Activated naive CD4-positive, alpha-beta T cell treated with Interleukin-2 at 50 U/mL for 16 hours (primary cell): ENCODE measurements at places on chromosomes 4 and X.

- no peak for DNase-seq
These were observed 292.8 kb upstream of the BOD1L1 start for GRCh38 chr4:13920111-13920875.

- no peak for DNase-seq
These were observed 5.3 kb downstream of the NAT8L start for GRCh38 chr4:2064276-2064991.

DNA sequence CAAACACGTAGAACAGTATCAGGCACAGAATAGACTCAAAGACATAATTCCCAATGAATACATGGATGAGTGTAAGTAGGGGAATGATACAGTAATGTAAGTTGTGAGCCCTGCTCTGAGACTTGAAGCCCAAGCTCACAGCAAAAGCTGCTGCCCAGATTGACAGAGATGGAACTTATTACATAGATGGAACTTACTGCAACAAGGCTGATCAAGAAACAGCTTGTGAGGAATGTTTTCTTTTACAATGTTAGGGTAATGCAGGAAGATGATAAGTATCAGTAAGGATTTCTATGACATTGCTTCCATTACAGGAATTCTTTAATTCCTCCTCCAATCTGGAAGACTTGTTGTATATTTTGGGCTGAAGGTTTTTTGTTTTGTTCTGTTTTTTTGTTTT, 278.4 kb downstream of the IL15 start:
- no peak for DNase-seq

DNA sequence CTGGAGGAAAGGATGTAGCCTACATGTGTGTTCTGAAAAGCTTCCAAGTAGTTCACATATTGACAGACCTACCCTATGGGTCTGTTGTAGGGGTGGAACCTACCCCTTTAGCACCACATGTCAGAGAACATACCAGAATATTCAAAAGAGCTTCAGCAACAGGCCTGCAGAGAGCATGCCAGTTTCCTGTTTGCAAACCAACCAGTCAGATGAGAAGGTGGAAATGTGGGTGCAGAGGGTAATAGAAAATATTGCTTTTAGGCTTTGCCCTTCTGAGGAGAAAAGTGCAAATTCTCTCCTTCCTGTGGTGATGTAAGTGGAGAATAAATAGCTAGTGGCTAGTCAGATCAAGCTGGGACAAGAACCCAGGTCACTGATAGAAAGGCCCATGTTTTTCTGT, 16.4 kb downstream of the INTS6L start:
- DNase-seq = no peak

DNA sequence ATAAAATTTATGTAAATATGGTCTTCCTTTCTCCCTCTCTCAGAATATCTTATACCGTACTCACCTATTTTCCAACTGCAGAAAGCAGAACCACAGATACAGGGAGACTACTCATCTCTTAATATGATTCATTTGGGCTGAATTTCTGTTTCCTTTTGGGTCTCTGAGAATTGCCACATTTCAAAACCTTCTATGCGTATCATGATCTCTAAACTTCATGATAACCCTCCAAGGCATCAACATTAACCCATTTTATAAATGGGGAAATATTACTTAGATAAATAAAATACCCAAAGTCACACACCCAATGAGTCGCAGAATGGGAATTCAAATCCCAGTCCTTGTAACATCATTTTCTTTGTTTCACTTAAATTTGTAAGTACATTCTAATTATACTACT, 16.6 kb upstream of the PRDM8 start:
- no peak for DNase-seq

DNA sequence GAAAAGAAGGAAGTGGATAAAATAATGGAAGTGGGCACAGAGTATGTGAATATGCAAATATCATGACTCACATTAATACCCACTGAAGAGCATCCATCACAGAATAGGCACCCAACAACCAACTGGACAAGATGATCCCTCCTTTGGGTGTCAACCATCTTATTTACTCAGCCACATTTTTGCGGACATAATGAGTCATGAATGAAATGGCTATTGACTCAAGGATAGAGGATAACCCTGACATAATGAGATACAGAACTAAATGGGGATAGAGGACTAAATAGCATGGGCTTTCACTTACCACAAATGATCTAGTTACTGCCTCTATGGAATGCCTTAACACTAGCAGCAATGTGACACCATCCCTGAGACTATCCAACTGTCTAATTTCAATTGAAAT, 224.7 kb downstream of the ANTXR2 start:
- DNase-seq = no peak

DNA sequence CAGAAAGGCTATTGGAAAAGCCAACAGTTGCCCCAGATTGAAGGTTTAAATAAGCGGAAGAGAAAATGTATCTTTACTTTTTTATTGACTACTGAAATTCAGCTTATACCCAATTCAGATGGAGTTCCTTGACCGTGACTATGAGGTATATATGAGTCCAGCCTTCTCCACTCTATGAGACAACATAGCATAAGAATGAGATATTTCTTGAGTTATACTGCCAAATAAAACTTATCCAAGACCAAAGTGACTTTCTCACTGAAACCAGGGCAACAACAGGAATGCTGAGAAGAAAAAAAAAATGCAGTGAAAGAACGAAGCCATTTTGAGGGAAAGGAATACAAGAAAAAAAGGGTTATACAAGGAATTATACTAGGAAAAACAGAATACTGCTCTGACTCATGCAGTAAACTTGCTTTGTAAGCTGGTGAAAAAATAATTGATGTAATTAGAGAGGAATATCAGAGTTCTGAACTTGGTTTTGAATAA, 16.3 kb upstream of the PDK3 start:
- no peak for DNase-seq

GRCh38 chr4:137390707-137391106, 141.6 kb downstream of the PCDH18 start:
- DNase-seq = no peak

DNA sequence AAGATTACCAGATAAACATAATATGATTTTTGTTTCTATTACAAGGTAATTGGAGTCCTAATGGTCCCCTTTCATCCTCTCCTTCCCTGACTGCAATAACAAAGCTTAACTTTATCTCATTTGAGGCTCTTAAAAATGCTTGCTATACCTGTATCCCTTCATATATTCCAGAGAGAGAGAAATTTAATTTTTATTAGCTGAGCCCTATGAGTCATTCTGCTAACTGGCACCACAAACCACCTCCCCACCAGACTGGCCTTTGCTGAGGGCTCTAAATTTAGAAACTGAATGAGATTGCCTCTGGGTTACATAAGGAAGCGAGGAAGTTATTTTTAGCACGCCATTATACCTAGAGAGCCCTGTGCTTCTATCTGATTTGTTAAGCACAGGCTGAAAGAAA, 27.4 kb downstream of the CBLL2 start:
- no peak for DNase-seq

DNA sequence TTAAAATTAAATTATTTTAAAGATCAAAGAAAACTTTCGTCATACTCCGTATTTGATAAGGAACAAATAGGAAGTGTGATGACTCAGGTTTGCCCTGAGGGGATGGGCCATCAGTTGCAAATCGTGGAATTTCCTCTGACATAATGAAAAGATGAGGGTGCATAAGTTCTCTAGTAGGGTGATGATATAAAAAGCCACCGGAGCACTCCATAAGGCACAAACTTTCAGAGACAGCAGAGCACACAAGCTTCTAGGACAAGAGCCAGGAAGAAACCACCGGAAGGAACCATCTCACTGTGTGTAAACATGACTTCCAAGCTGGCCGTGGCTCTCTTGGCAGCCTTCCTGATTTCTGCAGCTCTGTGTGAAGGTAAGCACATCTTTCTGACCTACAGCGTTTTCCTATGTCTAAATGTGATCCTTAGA, at the start of gene CXCL8:
Gene CXCL8, plus strand, starts transcription at position 217 of the 426 bp plus-strand sequence. Its CDS starts 90 bp downstream, at position 307.
- no peak for DNase-seq

DNA sequence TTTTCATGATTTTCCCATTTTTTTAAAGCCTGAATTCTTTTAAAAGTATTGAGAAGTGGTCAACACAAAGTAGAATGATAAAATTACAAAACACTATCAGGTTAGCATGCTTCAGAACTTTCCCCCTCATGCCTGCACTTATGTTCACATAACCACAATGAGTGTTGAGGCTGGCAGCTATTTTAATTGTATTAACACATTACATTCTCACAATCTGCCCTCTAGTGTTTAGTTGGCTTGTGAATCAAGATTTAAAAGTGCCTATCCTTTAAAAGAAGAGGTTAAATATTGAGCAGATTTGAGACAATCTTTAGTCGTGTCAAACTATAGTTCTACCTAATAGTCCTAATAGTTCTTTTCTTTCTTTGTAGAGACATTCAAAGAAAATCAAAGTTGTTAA, 93.6 kb upstream of the NAP1L5 start:
- DNase-seq = no peak

DNA sequence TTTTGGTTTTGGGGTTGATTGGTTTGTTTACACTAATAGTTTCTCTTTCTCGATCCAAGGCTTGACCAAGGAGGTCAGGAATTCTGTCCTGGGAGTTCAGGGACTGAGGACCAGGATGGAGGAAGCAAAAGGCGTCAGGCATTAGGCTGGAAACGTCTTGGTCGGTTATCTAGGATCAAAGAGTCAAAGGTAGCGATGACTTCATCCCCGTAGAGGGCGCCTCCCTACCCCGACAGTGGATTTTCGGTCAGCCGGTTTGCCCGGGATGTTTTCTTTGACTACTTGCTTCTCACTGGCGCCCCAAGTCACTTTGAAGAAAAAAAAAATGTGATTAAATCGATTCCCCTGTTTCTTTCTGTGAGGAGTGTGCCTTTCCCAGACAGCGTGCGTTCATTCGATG, 980 bp upstream of the FHDC1 start:
- no peak for DNase-seq

GRCh38 chr4:90537491-90537890, 410.3 kb downstream of the CCSER1 start:
- DNase-seq = no peak

GRCh38 chr4:1928356-1929239, 57.4 kb downstream of the NSD2 start:
- DNase-seq = no peak

- DNase-seq = no peak
These were observed 57.6 kb downstream of the N4BP2 start for GRCh38 chr4:40114206-40114605.

DNA sequence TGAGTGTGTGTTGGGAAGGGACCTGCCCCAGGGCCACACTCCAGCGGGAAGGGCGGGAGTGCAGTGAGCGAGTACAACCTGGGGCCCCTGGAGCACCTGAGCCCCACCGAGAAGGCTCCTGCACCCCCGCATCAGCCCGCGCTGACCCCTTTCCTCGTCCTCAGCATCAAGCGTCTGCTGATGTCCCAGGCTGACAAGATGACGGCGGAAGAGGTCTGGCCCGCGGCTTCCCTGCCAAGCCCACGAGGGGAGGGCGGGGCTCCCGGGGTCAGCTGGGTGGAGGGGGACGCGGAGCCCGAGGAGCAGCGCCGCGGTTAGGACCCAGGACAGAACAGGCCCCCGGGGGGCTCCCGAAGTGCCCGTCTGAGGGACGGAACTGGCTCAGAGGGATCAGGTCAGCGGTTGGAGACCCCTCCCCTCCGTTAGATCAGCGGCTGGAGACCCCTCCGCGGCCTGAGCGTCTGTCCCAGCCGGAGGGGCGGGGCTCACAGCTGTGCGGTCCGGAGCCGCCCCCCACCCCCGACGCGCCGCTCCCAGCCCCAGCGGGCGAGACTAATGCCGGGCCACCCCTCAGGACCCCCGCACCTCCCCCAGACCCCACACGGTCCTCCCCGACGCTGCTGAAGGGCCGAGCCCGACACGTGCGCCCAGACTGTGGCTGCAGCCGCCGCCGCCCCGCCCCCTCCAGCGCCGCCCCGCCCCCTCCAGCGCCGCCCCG, 6.7 kb downstream of the MYL5 start:
- peak; percentile 64 for DNase-seq

GRCh38 chr4:153611679-153612078, 72.4 kb upstream of the TLR2 start:
- DNase-seq = no peak

DNA sequence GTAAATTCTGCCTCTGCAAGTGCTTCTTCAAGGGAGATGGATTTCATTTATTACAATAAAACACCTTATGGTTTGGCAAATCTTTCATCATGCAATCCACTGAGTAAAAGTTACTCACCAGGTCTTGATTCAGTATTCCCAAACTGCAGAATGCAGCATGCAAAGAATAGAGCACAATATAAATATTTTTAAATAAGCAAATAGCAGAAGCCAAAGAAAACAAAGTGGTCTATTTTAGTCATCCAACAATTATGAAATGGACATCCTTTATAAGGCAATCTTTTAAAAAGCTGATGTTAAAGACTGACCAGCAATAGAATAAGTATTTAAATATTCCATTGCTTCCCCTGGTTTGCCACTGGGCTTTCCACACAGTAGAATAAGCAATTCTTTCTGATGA, 59.5 kb downstream of the SLC39A8 start:
- no peak for DNase-seq

DNA sequence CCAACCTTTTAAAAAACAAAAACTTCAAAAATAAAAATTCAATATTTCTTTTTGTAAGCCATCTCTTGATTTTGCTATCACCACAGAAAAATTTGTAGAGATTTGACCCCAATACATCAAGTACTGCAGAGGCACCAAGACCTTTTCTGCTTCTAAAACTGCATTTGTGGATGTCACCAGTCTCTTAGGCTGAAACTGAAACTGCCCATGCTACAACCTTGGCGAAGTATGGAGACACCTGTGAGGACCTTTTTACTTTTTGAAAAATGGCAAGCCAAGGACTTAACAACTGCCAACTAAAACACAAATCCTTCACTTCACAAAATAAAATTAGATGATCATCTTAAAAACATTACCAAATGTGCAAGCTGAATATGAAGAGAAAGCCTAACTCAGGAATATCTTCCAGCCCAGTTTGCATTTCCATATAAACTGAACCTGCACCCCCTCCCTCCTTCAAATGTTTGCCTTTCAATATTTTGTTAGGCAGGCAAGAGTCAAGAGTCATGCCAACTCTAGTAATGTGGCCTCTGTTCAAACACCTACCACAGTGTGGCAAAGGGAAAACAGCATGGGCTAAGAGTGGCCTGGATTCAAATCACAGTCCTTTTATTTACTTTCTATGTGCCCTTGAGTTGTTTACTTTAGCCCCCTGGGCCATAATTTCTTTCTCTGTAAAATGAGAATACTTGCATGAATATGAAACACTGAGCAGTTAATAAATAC, 389.4 kb downstream of the OPHN1 start:
- no peak for DNase-seq

- no peak for DNase-seq
These were observed 230.1 kb downstream of the OPHN1 start for GRCh38 chrX:68203211-68203610.

DNA sequence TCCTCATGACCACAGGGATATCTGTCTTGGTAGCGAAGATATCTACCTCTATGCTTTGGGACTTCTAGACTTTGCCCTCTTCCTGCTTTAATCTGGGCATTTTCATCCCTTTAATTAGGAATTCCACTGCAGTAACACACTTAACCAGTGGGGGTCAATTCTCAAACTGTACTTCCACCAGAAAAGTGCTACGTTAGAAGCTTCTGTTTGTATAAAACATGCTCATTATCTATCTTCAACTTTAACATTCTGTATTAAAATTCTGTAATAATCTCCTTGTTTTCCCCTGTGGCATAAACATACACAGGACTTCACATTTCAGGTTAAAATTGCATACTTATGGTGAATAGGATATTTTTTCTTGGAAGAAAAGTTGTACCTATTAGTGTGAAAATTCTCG, 105.6 kb downstream of the AMMECR1 start:
- DNase-seq = no peak
